ENCODE measurements at places on chromosomes 1 and 21. TPM values are rescaled to one million over a fixed set of nuclear protein-coding genes. Genes with fewer than 3 reads are reported as not detected.

DNA sequence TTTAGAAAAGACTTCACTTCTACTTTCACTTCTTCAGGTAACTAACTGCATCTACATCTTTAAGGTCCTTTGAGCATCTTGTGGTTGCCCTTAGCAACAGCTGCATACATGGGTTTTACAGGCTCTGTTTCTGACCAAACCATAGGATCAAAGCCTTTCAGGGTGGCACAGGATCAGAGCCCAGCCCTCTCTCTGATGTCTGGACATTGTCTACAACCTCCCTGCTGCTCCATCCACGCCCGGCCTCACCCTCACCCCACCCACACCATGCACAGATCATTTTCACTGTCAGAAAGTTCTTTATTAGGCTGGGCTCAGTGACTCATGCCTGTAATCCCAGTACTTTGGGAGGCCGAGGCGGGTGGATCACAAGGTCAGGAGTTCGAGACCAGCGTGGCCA is 5.2 kb downstream of the NCF2 start:
- no peak for DNase-seq

DNA sequence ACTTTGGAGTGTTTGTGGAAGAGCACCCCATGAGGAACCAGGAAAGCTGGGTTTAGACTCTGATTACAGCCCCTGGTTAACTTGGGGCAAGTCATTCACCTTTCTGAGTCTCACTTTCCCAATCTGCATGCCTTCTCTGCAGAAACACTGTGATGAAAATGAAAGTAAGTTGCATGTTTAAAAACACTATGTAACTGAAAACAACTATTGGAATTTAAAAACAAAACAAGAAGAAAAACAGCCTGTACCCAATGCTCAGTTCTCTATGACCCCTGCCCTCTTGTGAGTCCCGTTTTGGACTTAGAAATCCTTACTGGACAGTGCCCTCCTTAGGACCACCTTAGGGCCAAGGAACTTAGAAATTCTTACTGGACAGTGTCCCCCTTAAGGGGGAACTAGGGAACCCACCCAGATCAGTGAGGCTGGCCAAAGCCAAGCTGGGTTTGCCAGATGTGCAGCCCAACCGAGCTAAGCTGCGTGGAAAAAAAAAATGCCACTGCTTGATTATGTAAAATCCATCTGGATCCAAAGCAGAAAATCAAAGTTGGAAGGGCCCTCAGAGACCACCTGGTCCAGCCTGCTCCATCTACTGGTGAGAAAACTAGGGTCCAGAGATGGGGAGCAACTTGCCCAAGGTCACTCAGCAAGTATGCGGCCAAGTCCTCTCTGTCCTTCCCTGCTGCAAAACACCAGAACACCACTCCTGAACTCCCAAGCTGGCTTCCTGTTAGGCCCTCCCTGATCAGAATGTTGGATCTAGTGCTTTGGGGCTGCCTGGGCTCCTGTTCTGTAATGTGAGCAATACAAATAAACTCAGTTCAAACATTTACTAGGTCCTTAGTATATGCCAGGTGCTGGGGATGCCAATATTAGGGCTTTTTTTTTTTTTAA is 77.7 kb downstream of the MRPL37 start:
- DNase-seq, result no peak

GRCh38 chr1:196660852-196661251 is 9.0 kb downstream of the CFH start:
- peak; percentile 34 for DNase-seq

DNA sequence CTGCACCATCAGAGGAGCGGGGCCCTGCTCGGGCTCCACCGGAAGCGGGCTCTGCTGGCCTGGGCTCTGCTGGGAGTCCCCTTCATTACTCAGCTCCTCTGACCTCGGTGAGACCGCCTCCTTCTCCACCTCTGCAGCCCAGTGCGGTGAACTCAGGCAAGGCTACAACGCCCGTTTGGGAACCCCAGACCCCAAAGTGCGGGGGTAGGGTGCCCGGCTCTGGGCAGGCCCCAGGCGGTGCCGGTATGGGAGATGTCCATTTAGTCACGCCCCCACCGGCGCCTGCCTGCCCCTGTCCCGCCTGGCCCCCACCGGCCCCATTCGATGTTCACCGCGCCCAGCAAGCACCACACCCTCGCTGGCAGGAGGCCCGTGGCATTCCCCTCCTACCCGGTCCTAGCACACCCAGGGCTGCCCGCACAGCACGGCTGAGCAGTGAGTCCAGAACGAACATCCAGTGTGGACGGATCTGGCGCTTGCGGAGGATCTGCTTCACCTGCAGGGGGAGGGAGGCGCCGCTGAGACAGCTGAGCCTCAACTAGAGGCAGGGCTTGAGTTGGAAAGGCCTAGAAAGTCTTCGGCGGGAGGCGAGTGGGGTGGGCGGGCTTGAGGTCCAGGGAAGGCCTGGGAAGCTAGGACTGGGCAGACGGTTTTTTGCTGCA is 10.0 kb downstream of the MAP3K6 start:
- no peak for DNase-seq

GRCh38 chr21:25735646-25736597 is 1.1 kb downstream of the GABPA start:
- peak; percentile 73 for DNase-seq

DNA sequence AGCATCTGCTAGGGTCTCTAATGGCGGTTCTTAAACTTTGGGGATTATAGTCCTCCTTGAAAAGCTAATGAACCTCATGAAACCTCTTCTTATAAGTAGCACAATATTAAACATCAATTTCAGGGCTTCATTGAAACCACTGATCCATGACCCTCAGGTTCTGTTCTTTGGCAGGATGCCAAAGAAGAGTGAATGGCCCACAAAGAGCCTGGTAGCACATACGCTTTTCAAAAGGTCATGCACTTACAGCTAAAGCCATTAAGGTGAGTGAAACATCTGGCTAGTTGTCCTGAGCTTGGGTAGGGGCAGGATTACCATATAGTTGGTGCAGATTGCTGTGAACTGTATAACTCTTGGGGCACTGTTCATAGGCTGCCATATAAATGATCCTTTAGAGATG is 42.3 kb downstream of the MDM4 start:
- no peak for DNase-seq

DNA sequence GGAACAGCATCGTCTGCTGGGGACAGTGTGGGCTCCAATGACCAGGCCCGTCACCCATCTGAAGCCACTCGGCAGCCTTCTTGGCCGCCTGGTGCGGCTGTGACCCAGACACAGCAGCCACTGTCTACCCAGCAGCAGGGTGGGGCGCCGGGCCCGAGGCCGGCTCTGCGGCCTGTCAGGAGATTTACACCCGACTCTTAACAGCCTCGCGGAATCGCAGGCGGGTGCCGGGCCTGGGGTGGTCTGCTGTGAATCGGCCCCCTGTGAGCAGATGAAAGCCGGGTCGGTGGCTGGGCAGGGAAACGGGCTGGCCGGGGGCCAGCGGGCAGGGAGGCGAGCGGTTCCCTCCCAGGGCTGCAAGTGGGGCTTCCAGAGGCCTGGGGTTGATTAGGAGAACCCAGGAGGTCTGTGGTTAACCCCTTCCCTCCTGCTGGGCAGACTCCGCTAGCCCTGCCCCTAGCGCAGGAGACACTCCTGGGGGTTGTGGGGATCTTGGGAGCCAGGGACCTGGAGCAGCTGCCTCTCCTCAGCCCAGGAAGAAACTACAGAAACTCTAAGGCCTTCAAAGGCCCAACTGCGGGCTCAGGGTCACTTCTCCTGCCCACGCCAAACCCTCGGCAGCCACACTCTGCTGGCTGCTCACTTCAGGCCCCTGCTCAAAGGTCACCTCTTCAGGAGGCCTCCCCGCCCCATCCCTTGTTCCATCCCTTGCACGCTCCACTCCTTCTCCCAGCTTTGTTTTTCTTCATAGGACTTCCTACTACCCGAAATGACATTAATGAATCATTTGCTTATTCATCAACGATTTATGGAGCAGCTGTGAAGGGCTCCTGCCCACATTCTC is 15.6 kb downstream of the RUNX3 start:
- no peak for DNase-seq

GRCh38 chr1:244614879-244615278 is 38.0 kb upstream of the DESI2 start:
- DNase-seq, result no peak

DNA sequence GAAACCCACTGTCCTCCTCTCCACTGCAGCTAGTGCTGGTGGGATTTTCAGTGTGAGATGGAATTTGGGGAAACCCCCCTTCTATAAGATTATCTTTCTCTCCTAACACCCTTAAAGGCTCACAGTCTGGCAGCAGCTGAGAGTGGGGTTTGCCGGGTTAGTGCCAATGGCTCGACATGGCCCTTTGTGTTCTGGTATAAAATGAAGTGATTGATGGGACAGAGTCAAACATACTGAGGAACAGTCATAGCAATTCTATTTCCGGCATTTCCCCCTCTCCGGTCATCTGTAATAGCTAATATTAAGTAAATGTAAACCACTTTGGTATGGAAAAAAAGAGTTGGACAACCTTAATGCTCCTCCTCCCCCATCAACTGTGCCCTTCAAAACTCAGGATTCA is 37.6 kb downstream of the TFF3 start:
- DNase-seq, result no peak

KRTAP21-2 gene
- total RNA-seq, result not detected

FAM110D gene
- total RNA-seq, result 15.7 TPM

ADORA1 gene
- 1.0 TPM for total RNA-seq

Measured in tibial nerve (tissue), 4 donors.